Body of pancreas (tissue), 4 donors: ENCODE measurements at places on chromosomes 12 and 14.

- DNase-seq: no peak
Observed at GRCh38 chr12:89846473-89847055, 137.9 kb upstream of the ATP2B1 start.

DNA sequence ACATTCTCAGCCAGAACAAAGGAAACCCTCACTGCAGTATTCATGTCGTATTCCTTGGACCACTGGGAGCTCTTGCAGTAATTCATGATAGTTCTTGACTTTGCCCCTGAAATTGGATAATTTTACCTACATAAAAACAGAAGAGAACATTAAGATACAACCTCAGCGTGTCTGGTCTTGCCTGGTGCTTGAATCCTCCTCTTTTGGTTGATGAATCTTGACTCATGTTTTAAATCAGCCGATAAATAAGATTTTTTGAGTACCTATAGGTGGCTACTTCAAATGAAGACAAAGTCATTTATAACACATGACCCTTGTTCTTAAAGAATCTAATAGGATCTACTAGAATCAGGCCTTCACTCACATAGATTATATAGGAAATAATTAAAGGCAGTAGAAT is 221.0 kb downstream of the PTPRO start:
- no peak for DNase-seq

DNA sequence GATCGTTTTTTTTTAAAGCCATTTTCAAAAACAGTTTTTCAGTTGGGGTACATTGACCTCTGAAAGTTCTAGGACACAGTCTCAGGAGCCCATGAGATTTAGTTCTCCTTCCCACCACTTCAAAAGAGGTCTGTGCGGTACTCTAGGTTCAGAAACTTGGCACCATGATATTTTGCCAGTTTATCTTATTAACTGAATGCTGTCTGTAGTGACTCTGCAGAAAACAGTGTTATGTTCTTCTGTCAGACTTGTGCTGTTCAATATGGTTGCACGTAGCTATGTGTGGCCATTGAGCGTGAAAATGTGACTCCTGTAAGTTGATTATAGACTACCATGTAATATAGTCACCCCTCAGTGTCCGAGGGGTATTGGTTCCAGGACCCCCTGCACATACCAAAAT is 35.9 kb downstream of the CRADD start:
- no peak for DNase-seq

DNA sequence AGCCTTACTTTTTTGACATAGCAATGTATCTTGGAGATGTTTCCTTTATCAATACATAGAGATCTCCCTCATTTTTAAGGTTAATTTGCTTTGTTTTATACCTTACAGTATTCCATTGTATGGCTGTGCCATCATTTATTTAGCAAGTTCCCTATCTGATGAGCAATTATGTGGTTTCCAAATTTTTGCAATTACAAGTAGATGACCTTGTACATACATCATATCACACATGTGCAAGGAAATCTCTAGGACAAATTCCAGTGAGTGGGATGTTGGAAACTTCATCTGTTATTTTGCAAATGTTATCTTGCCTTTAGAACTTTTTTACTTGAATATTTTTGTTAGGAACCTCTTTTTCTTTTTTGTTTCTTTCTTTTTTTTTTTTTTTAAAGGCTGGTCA is 49.7 kb downstream of the DRAM1 start:
- no peak for DNase-seq

GRCh38 chr14:73709904-73710469 is 4.2 kb downstream of the PNMA1 start:
- DNase-seq: no peak

DNA sequence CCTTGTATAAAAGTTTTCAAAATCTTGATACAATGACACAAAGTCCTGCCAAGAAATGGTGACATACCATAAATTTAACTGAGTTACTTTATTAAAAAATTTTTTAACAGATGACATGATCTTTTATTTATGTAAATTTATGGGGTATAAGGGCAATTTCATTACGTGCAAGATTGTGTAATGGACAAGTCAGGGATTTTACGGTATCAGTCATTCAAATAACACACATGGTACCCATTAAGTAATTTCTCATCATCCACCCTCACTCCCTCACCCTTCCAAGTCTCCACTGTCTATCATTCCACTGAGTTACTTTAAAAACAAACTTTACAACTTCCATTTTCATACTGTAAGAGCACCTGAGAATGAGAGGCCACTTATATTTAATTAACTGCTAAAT is 37.4 kb downstream of the SPTLC2 start:
- no peak for DNase-seq

- no peak for DNase-seq
Observed at GRCh38 chr12:118038137-118038536, 21.6 kb downstream of the RFC5 start.

GRCh38 chr14:74838166-74838565 is 37.8 kb downstream of the PROX2 start:
- no peak for DNase-seq

- DNase-seq: no peak
Observed at GRCh38 chr14:32561520-32561919, 232.4 kb downstream of the AKAP6 start.

DNA sequence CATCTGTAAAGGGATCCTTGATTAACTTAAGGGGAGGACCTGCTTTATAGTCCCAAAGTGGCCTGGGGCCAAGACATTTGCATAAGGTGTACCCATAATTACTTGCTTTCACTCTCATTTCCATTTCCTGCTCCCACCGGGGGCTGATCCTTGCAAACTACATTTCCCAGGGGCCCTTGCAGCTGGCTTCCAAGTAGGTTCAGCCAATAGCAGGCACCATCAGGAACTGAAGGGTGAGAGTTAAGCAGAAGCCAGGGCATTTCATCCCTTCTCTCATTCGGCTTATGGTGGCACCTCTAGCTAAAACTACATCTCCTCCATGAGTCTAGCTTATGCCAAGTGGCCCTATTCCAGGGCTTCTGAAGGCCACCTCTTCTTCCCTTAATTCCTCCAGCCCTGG is 88.8 kb downstream of the CCDC60 start:
- no peak for DNase-seq

DNA sequence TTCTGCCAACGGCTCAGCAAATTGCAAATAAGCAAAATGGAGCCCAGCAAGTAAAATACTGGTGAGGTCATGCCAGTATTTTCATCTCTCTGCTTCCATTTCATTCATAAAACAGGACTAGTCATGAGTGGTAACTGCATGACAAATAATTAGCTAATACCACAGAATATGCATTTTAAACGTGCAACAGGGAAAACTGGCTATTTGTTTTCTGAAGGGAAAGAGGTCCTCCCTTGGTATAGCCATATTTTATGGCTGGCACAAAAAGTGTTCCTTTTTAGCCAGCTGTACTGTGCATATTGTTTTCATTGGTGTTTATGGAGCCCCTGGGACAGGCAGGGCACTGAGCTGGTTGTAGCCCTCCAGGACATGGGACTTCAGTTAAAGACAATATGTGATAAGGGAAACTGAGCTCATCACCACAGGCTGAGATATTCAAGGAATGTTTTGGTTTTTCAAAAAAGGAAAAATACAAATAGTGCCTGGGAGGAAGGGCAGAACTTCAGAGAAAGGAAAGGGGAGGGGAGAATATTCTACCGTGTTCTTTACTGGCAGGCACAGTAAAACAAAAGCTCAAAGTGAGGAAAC is 26.1 kb upstream of the FOXN3 start:
- no peak for DNase-seq

DNA sequence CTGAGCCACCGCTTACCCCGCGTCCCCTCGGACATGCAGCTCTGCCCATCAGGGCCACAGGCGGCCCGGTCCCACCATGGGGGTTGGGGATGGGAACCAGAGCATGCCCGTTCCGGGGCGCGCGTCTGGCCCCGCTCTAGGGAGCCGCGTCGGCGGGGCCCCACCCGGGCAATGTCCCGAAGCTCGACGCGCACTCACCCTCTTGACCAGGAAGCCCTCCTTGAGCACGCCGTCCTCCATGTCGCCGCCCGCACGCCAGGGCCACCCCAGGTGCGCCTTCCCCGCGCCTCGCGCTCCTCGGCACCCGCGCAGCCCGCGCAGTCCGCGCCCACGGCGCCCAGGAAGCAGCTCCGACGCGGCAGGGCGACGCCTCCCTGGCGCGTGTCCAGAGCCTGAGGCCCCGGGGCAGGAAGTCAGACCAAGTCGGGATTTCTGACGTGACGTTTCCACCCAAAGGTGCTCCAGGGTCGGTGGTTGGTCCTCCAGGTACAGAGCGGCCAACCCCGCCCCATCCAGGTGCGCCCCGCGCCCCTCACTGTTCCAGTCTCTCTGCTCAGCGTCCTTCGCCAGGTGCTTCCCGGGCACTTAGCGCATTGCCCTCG is at the start of gene PLEK2:
Gene PLEK2 (minus strand): TSS at position 346 of the 602 bp plus-strand sequence. CDS start 106 bp downstream, at position 240.
- DNase-seq: peak; percentile 88

- peak; percentile 84 for DNase-seq
Observed at GRCh38 chr12:122951979-122952892, 14.0 kb downstream of the ABCB9 start.

- DNase-seq: no peak
Observed at GRCh38 chr12:111705672-111706071, 19.8 kb downstream of the ACAD10 start.

DNA sequence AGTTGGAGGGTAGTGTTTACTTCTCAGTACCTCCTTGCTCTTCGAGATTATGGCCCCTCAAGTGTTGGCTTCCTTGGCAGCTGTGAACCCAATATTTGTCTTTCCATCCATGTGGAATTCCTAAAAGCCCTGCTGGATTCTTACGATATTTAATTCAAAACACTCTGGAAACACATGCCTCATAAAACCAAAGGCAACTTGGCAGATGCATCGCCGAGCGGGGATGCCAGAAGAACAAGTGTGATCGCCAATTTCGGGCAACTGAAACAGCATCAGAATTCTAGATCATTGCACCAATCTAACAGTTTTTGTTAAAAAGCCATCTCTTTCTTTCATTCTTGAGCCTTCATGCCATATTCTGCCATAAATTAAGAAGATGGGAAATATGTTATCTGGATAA is 934.4 kb downstream of the AACS start:
- DNase-seq: no peak

DNA sequence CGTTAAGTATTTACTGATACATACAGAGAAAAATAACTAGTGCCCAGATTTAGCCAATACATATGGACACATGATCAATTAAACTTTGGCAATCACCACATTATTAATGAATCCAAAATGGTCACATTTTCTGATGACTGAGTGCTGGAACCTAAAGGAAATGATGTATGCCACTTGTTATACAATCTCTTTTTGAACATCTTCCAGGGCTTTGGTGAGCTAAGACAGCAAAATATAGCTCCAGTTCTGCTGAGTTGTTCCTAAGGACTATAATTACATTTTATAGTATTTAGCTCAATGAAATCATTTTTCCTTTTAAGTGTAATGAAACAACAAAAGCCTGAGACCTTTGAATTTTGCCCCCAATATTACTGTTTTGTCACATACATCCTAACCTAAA is 329.1 kb upstream of the ATP2B1 start:
- DNase-seq: no peak

DNA sequence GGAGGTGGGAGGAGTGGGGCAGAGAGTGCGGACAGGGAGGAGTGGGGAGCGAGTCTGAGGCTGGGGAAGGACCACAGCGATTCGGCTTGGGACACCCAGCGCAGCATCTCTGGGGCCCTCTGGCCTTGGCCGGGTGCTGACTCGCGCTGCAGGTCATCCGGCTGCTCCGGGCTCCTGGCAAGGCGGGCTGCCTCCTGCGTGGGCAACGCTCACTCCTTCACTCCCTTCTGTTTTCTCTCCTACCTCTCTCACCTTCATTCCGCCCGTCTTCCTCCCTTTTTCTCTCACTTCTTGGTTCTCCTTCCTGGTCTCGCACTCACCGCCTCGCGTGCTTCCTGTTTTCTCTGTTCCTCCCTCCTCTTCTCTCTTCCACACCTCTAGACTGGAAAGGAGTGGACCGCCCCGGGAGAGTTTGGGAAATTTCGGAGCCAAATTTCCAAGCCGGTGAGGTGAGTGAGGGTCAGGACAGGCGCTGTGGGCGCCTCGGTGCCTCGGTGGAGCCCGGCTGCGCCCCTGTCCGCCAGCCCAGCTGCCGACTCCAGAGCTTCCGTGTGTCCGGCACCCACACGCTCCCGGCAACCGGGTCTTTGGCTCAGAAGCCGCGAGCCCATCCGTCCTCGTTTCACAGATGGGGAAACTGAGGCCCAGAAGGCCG is 86.7 kb downstream of the B4GALNT3 start:
- DNase-seq: no peak

DNA sequence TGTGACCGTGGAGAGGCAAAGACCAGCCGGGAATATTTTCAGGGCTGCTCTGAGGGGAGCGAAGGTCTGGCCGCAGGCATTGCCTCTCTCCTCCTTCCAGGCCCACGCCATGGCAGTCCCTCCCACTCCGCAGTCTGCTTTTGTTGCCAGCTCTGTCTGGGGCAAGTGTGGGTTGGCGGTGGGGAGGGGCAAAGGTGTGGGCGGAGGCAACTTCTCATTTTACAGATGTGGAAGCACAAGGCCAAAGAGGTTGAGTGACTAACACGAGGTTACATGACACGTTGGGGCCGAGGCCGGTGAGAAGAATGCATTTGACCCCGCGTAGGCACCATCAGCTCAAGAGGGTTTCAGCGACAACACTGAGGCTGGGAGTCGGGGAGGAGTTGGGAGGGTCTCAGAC is 6.1 kb upstream of the FAIM2 start:
- DNase-seq: peak; percentile 29

GRCh38 chr12:5723711-5724252 is 221.3 kb downstream of the ANO2 start:
- no peak for DNase-seq

GRCh38 chr12:52566847-52567291 is 6.8 kb downstream of the KRT74 start:
- DNase-seq: no peak

GRCh38 chr12:29133181-29133580 is 15.9 kb upstream of the FAR2 start:
- no peak for DNase-seq

DNA sequence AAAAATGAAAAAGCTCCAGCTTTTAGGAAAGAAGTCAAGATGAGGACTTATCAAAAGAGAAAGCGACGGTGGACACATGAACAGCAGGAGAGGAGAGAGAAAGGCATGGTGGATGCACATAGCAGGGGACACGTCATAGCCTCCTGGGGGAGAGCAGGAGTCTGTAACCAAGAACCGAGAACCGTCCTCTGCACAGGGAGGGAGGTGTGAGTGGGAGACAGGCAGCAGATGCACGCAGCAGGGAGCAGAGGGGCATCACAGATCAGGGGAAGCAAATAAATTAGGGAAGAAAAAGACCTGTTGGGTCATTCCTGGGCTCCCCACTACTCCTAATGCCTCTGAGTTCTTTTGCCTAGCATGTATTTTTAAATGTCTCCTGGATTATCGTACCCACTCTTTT is 138.1 kb upstream of the RMST start:
- no peak for DNase-seq

DNA sequence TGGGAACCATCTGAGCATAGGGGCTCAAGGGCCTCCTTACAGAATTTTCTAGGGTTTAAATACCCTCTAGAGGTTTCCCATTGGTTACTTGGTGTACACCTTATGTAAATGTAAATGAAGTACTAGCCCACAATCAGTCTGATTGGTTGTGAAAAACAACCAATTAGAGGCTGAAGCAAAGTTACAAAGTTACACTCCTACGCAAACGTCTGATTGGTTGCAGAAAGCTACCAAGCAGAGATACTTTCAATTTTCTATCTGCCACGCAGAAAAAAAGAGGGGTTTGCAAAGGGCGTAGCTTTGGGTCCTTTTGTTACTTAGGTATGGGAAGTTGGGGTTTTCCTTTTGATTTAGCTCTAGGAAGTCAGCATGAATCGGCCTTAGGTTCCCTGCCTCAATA is 1.8 kb upstream of the TMEM19 start:
- no peak for DNase-seq
